ENCODE measurements at places on chromosomes 5 and 9. TPM values are rescaled to one million over a fixed set of nuclear protein-coding genes. Genes with fewer than 3 reads are reported as not detected.

TMEM161B gene
- 12.2 TPM for total RNA-seq

ADAMTS16 gene
- 12.3 TPM for total RNA-seq

ADAMTS13 gene
- 2.8 TPM for total RNA-seq

GRCh38 chr9:107005201-107005600 is 142.2 kb downstream of the ZNF462 start:
- no peak for DNase-seq

MARCOL gene
- not detected for total RNA-seq

OCLN gene
- 39.9 TPM for total RNA-seq

DNA sequence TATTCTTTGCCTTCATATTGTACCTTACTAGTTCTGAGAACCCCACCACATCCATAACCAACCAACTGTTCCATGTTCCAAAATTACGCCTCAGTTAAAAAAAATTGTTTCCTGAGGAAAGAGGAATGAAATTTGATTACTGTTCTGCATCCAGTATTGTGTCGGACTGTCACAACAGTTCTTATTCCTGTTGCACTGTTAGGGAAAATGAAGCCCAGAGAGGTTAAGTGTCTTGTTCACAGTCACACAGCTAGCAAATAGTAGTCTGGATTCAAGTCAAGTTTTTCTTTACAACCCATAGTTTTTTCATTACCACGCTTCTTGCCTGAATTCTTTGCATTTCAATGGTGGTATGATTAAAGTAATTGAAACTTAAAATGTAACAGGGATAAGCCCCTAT is 4.4 kb downstream of the FSD1L start:
- DNase-seq = no peak

PDLIM4 gene
- 11.2 TPM for total RNA-seq

- no peak for DNase-seq
Observed at GRCh38 chr5:142861011-142861410, 90.8 kb downstream of the ARHGAP26 start.

OR13C2 gene
- not detected for total RNA-seq

GRCh38 chr9:114410910-114411309 is 23.1 kb upstream of the AKNA start:
- no peak for DNase-seq

Data from H7 (cell line).